ENCODE measurements at places on chromosomes 13 and 19.

- no peak for DNase-seq
Observed at GRCh38 chr19:7373862-7374261, 25.1 kb downstream of the ARHGEF18 start.

DNA sequence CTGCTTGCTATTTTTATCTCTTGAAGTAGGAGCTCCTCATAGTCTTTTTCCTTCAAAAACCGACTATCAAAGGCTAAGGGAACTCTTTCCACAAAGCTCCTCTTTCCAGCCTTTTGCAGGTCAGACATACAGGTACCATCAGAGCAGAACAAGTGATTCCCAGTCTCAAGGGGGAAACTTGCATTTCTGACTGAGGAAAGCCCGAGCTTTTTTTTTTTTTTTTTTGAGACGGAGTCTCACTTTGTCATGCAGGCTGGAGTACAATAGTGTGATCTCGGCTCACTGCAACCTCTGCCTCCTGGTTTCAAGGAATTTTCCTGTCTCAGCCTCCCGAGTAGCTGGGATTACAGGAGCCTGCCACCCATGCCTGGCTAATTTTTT, 32.0 kb downstream of the RUBCNL start:
- DNase-seq: no peak

DNA sequence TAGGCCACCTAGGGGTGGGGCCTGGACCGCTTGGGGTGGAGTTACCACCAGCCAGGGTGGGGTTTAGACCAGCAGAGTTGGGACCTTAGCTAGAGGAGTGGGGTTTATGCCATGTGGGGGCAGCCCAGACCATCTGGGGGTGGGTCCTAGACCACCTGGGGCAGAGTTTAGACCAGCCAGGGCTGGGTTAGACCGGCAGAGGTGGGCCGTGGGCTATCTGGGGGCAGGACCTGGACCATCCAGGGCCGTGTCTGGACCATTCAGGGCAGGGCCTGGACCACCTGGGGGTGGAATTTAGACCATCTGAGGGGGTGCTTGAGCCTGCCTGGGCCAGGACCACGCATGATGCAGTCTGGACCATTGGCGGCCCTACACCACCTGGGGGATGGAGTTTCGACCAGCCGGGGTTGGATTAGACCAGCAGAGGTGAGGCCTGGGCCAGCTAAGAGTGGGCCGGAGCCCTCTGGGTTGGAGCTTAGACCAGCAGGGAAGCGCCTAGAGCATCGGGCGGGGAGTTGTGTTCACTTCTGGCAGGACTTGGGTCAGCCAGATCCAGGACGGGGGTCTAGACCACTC, 10.0 kb upstream of the CACNG6 start:
- no peak for DNase-seq

GRCh38 chr13:102470283-102470917, 68.6 kb upstream of the FGF14 start:
- DNase-seq: no peak

GRCh38 chr13:20815464-20815863, 41.7 kb upstream of the EEF1AKMT1 start:
- peak; percentile 35 for DNase-seq

GRCh38 chr19:6587998-6588507, 2.9 kb downstream of the CD70 start:
- no peak for DNase-seq

- DNase-seq: no peak
Observed at GRCh38 chr19:44905437-44906160, at the start of gene APOE. TSS of gene APOE (plus strand) at chr19:44905796. CDS start at chr19:44906625, 829 bp downstream.

- peak; percentile 11 for DNase-seq
Observed at GRCh38 chr13:50847501-50847900, 4.0 kb upstream of the DLEU7 start.

- no peak for DNase-seq
Observed at GRCh38 chr13:104816726-104817125, 1718.7 kb downstream of the EFNB2 start.

- no peak for DNase-seq
Observed at GRCh38 chr13:111886217-111886945, 180.6 kb upstream of the SOX1 start.

- DNase-seq: no peak
Observed at GRCh38 chr13:114088234-114088633, 44.2 kb downstream of the RASA3 start.

DNA sequence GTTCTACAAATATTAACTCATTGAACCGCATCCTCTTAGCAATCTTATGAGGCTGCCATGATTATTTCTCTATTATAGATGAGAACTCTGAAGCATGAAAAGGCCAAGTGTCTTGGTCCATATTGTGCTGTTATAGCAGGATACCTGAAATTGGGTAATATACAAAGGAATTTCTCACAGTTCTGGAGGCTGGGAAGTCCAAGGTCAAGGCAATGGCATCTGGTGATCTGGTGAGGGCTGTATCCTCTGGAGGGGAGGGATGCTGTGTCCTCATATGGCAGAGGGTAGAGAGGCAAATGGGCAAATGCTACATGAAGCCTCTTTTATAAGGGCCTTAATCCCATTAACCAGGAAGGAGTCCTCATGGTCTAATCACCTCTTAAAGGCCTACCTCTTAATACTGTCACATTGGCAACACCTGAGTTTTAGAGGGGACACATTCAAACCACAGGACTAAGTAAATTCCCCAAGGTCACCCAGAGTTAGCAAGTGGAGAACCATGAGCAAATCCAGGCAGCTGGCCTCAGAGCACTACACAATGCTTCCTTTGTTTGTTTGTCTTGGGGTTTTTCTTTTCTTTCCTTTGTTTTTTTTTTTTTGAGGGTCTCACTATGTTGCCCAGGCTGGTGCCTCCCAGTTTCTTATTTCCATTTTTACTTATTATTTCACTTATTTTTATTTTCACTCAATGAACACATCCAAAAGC, 55.9 kb upstream of the LATS2 start:
- DNase-seq: no peak

DNA sequence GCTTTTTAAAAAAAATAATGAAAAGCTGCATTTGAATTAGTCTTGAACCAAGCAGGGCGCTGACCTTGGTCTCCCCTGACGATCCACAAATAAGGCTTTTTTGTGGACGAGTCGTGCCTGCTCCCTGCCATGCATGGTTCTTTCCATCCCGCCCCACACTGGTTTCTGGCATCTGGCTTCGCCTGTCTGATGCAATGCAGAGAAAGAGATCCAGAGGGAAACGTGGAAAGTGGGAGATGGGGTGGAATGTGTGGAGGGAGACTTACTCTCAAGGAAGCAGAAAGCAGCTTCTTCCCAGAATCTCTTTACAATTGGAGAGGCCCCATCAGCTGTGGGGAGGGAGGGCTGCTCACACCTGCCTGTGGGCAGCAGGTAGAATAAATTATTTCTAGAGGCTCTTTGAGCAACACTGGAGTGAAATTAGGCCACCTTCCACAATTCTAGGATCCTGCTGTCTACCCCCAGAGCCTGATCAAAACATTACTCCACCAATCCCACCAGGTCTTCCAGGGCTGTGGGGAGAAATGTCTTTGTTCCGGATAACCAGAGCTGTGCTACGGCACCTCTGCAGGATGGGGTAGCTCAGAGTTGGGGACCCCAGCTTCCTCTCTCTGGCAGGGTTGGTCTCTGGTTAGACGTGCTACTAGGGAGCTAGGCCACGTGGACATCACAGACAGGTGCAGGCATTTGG, 183.5 kb downstream of the UQCRFS1 start:
- DNase-seq: peak; percentile 39

- no peak for DNase-seq
Observed at GRCh38 chr19:30555075-30555790, 183.0 kb downstream of the ZNF536 start.
